ENCODE measurements at places on chromosomes 5 and 9.
A peak's percentile ranks its signal among the peaks of the same experiment; 100 is the strongest.

DNA sequence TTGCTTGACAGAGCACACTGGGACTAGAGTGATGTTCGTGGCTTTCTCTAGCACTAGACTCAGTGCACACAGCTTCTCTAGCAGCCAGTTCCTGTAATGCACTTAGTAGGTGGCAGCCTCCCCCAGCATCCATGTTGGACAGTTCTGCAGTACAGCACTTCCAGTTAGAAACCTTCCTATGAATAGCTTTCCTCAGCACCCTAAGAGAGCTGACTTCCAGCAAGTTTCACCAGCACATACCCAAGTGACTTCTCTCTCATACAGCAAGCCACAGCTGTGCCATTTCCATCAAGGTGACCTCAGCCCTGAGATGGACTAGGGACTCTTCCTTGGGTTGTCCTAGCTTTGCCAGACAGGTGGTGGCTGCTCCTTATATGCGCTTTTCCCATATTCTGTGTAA, 60.4 kb downstream of the PJA2 start:
- no peak for DNase-seq

- DNase-seq, result no peak
Measured at GRCh38 chr5:64765804-64766504, 2.5 kb downstream of the SREK1IP1 start.

DNA sequence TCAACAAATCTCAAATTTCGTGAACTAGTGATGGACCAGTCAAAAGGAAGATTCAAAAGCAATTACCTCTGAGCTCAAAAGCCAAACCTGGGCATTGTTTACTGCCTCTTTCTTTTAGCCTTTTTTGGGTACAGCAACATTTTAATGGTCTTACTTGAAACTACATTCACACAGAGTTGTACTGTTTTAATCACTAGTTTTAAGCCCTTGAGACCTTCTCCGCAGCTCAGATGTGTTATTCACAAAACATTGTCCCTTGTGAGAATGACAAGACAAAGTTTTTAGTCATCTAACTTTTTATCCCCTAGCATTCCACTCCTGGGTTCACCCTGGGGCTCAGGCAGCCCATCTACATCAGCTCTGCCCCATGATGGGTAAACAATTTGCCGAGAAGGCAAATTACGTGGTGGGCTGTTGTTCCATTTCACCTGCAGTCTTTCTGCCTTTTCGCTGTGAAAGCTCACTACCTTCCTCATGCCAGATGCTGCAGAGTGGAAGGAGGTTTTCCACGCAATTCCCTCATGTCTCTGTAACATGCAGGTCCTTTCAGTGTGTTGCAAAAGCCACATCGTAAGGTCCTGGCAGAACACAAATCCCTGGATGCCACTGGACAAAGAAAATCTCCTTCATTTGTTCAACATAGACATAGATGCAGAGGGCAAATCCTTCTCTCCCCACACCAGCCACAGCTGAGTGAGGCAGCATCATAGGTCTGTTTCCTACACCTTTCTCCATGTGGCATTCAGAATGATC, 175.7 kb downstream of the EBF1 start:
- no peak for DNase-seq

DNA sequence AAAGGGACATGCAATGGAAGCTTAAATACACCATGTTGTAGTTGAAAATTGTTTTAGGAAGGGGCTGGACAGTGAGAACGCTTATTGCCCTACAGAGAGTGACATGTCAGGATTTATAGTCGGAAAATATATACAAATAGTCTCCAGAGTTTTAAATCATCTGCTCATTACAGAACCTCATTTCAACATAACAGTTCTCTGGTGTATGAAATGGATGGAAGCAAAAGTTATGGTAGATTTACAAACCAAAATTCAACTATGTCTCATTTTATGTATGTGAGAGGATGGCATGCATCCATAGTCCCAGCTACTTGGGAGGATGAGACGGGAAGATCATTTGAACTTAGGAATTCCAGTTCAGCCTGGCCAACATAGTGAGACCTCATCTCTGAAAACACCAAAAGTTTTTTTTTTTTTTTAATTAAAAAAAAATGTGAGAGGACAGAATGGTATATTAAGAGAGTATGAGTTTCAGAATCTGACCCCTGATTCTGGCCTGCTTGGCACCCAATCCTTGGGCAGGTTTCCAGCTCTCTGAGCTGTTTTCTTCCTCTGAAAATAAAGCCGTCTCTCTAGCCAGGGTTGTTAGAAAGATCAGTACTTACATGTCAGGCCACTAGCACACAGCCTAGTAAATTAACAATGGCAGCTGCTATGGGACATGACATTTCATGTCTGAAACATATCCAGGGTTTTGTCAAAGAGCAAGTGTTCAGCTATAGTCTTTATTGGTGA, 40.1 kb downstream of the IQGAP2 start:
- DNase-seq, result no peak

DNA sequence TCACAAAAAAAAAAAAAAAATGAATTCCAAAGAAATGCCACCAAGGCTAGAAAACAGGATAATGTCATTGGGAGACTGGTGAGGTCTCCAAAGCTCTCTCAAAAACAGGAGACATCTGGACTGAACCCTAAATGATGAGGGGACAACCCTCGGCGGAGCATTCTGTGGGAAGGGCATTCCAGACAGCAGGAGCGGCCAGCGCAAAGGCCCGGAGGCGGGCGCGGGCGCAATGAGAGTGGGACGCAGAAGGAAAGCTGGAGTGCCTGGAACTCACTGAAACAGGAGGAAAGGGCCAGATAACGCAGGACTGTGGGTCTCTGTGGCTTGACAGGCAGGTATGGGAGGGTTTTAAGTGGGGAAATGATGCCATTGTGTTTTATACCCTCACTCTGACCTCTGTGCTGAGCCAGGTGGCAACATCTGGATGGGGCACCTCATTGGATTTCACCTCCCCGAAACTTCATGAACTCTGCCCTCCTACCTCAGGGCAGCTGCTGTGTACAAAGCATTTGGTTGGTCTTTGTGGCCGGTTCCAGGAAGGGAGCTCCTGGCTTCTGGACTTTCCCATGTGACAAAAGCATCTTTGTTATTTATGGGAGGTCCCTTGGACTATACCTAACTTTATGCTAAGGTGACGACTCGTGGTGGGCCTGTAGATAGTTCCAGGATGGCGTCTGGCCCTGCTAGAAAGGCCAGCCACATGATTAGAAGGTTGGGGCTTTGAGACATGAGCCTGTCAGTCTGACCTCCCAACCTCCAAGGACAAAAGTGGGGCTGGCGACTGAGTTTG, 11.5 kb upstream of the MAPK9 start:
- no peak for DNase-seq

- DNase-seq, result no peak
Measured at GRCh38 chr9:98575379-98576346, 133.1 kb downstream of the GABBR2 start.

- no peak for DNase-seq
Measured at GRCh38 chr5:74352256-74352655, 288.3 kb downstream of the ENC1 start.

GRCh38 chr9:77013206-77013931, 6.1 kb upstream of the FOXB2 start:
- DNase-seq, result no peak

GRCh38 chr9:124855944-124856765, 2.9 kb downstream of the WDR38 start:
- no peak for DNase-seq

GRCh38 chr5:179146277-179146676, 86.1 kb downstream of the ZNF354C start:
- DNase-seq, result peak; percentile 75

All from activated effector memory CD4-positive, alpha-beta T cell treated with anti-CD3 and anti-CD28 coated beads, Interleukin-2, amount 50 U/mL, for 16 hours (primary cell).